HEK293T (cell line): ENCODE measurements at places on chromosomes 2 and 18.
A peak's percentile ranks its signal among the peaks of the same experiment; 100 is the strongest.

DNA sequence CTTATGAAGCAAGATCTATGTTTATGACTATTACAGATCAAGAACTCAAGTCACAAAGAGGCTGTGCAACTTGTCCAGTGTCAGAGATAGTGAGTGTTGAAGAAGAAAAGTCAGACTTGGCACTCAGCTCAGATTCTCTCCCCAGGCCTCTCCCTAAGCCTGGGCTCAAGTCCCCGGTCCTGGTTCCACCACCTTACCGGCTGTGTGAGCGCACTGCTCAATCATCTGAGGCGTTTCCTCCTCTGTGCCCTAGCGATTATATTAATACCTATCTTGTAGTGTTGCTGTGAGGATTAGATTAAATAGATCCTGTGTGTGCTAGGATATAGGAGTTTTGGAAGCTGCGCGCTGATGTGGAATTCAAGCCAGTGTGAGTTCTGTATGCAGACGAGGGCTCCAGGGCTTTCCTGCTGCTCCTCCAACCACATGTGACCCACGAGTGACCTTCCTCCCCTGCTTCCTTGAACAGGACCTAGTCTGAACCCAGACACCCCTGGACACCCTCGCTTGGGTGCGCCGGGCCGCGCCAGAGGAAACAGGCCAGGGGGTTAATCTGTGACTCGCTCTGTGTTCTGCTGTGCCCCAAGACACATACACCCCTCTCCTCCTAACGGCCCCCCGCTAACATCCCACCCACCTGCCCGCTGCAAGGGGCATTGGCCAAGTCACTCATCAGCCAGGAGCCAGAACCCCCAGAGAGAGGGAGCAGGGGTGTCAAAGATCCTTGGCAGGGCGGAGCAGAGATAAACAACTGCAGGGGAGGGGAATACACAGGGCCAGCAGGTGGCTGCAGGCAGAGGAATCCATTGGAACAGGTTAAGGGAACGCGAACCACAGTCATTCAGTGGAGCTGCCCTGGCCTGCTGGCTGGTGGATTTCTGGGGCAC, 38.3 kb downstream of the TNS1 start:
- no peak for DNase-seq

GRCh38 chr2:25700221-25700660, 26.9 kb upstream of the DTNB start:
- peak; percentile 43 for DNase-seq

GRCh38 chr18:32553640-32554365, 83.1 kb upstream of the GAREM1 start:
- no peak for DNase-seq

GRCh38 chr2:111178730-111179405, 58.2 kb downstream of the BCL2L11 start:
- no peak for DNase-seq

DNA sequence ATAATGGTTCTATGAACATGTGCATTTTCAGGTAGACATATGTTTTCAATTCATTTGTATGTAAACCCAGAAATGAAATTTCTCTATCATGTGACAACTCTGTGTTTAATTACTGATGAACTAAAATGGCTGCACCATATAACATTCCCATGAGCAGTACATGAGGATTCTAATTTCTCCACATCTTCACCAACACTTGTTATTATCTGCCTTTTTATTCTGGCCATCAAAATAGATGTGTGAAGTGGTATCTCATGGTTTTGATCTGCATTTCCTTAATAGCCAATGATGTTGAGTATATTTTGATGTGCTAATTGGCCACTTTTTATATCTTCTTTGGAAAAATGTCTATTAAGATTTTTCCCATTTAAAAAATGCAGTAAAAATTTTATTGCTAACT, 205.1 kb upstream of the SMAD7 start:
- DNase-seq: no peak

DNA sequence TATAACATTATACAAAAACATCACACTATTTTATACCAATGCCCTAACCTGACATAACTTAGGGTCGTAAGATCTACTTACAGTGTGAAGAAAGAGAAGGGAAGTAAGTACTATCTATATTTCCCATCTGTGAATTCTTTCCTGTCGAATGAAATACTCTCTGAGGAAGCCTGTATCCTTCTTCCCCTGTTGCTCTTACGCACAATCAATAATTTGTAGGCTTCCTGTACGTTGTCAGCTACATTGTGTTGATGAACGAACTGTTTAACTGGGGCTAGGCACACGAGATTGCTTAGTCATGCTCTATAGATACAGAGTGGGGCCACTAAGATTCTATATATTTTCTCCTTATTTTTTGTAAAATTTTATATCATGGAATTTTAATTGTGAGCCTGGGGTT, 1125.0 kb upstream of the CELF4 start:
- DNase-seq: no peak

DNA sequence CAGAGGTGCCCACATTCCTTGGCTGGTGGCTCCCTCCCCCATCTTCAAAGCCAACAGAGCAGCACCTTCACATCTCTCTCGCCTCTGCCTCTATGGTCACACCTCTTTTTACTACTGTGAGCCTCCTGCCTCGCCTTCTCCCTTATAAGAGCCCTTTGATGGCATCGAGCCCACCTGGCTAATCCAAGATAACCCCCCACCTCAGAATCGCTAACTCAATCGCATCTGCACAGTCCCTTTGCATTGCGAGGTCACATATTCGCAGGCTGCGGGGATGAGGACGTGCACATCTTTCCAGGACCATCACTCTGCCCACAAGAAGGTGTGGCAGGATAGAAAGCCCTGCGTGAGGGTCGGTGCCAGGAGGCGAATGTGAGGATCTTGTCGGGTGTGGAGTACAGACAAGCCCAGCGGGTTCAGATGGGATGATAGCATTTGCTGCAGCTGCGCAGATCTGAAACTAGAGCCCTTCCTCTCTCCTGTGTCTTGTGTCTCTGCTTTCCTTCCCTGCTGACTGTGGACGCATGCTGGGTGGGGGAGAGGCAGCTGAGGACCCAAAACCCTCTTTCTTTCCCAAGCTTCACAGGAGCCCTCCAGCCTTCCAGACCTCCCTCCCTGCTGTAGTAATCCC, 148.3 kb upstream of the HDAC4 start:
- no peak for DNase-seq

- no peak for DNase-seq
These were observed 6.4 kb upstream of the PROC start for GRCh38 chr2:127411653-127412369.

- no peak for DNase-seq
These were observed 85.0 kb downstream of the RBM43 start for GRCh38 chr2:151176661-151177060.

GRCh38 chr2:39141334-39142271, 20.8 kb upstream of the SOS1 start:
- DNase-seq: no peak

DNA sequence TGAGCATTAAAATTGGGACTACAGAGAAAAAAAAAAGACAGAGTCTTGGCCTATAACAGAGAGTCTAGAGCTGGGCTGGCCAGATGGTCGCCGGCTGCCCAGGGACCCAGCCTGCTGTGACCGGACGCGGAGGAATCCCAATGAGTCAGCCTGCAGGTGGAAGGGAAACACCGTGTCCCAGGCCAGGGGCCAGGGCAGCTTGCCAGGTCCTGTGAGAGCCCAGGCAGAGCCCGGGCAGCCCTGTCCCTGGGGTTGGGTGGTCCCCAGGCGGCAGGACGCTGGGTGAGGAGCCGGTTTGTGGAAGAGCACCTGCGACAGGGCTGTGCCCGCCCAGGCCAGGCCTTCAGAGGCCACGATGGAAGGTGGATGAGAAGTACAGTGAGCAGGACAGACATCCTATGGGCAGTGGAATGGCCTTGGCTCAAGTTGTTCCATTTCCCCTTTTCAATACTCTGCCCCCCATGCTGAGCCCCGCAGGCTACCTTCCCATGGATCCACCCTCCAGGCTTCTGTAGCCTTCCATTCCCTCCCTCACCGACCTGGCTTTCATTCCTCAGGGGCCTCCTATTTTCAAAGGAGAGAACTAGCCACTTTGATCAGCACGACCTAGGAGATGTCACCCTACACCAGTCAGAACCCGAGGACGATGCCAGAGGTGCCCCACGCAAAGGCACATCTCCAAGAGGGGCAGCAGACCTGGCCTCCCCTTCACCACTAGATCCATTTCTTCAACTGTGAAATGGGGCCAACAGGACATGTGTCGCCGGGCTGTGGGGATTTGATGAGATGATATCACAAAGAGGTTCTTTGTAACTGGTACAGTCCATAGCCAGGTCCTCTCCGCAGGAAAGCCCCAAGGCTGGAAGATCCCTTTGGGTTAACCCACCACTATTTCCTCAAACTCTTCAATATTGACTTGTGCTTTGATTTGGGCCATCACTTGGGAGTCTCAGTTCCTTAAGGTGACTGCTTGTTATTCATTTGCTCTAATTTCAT, 87.5 kb downstream of the POLR1A start:
- no peak for DNase-seq

GRCh38 chr2:11073776-11074175, 81.5 kb upstream of the SLC66A3 start:
- no peak for DNase-seq

- no peak for DNase-seq
These were observed 22.1 kb upstream of the CTDP1 start for GRCh38 chr18:79657342-79657996.

- no peak for DNase-seq
These were observed 455.8 kb downstream of the SETBP1 start for GRCh38 chr18:45136381-45137086.

DNA sequence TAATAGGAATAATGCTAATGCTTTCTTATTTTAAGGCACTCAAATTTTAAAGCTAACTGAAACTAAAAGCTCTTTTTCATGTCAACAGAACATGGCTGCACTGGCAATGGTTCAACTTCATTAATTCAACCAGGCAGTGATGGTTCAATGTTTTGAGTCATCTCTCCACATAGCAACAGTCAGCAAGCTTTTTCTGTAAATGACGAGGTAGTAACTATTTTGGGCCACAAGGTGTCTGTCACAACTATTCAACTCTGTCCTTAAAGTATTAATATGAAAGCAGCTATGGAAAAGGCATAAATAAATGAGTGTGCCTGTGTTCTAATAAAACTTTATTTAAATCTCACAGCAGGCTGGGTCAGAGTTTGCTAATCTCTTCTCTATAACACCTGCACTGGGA, 1425.6 kb upstream of the PIK3C3 start:
- no peak for DNase-seq

DNA sequence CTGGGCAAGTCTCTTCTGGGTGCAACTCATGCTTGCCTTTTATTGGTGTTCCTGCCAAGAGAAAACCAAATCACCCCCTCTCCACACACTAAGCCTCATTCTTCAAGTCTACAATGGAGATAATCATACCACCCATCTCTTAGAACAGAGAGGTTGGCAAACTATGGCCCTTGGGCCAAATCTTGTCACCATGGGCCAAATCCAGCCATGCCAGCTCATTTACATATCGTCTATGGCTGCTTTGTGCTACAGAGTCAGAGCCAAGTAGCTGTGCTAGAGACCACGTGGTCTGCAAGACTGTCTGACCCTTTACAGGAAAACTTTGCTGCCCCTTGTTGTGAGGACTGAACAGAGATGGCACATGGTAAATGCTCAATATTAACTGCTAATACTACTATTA, 270.3 kb upstream of the PARD3B start:
- no peak for DNase-seq

DNA sequence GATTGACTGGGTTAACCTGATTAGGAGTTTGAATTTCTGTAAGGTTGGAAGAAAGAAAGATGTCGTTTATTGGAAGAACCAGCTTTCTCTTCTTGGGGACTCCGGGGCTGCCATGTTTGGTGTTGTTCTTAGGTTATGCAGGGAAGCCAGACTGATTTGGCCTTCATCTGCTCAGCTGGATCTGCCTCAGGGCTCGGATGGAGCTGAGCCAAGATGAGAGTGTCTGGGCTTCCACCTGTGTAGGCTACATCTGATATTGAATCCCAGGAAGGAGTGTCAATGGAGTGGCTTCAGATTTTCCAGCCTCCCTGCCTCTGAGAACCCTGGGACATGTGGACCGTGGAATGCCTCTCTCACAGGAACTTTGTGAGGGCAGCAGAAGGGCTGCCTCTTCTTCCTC, 126.1 kb downstream of the WDSUB1 start:
- no peak for DNase-seq

GRCh38 chr2:42566025-42566424, 2.4 kb upstream of the MTA3 start:
- no peak for DNase-seq

DNA sequence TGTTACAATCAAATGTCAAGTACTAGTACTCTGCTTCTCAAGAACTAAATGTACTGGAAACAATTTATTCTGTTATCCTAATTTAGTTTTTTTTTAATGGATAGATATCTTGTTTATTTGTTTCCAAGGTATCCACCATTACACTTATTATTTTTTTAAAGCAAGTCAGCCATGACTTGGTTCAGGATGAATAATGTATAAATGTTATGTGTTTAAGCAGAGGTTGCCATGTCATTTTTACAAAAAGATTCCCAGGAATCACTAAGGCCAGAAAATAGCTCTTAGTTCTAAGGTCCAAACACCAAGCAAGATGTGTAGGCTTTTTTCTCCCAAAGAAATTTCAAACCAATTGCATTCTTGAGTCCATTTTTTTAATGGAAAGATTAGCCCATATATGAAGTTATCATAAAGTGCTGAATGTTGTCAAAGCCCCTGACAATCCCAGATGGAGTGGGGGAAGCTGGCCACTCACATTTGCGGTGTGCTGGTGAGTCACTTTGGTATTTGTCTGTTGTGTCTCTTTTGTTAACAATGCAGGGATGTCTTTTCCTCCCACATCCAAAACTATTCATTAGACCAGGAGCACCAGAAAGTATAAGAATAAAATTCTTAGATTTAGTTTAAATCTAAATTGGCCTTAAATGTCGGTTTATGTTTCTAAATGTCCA, 158.9 kb downstream of the COL6A3 start:
- no peak for DNase-seq

GRCh38 chr2:56587456-56587855, 403.7 kb downstream of the CCDC85A start:
- no peak for DNase-seq

GRCh38 chr2:38925982-38926381, 36.3 kb downstream of the ARHGEF33 start:
- DNase-seq: no peak

- DNase-seq: no peak
These were observed 20.1 kb downstream of the CPSF3 start for GRCh38 chr2:9443526-9443925.

- no peak for DNase-seq
These were observed 687.8 kb upstream of the FANCL start for GRCh38 chr2:58928973-58929372.
